ENCODE measurements at places on chromosomes 7 and 10.

- DNase-seq = no peak
- H3K4me1 ChIP-seq = peaks cover 14% of the 10 kb centered on the region
- no peak overlapping the region for H3K27ac ChIP-seq
Measured at GRCh38 chr10:43113201-43114087, 24.8 kb upstream of the CSGALNACT2 start.

DNA sequence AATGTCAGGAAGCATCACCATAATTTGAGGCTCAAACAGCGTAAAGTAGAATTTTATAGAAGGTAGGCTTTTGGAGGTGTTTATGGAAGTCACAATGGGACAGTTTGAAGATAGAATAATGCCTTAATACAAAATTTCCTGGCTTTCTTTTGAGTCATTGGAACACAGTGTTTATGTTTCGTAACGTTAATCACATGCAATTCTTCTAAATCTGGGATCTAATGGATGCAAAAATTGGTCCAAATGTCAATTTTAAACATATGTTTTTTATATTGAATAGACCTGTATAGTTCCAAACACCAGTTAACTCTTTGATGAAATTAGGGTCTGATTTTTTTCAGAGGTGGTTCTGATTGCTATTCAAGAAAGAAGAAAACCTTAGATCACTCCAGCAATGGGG is 86.5 kb upstream of the HPS1 start:
- no peak overlapping the region for H3K4me3 ChIP-seq

DNA sequence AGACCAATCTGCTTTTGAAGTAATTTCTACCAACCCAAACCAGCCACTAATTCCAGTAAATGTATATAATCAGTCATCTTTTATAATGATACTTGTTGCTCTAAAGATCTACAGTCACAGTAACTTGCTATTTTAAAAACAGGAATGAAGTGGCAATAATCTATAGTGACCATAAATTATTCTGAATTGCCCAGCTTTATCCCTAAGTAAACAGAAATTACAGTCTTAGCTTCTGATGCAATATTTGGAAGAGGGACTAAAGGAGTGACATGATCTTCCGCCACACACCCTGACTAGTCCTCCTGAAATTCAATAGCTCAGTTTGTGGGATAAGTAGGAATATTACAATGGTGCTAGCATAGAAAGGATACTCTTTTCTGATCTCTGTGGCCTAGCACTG is 96.1 kb downstream of the ATE1 start:
- no peak overlapping the region for H3K4me3 ChIP-seq
- H3K27me3 ChIP-seq = no peaks in the 10 kb centered on the region
- no peaks in the 10 kb centered on the region for H3K36me3 ChIP-seq
- no peak overlapping the region for H3K27ac ChIP-seq

DNA sequence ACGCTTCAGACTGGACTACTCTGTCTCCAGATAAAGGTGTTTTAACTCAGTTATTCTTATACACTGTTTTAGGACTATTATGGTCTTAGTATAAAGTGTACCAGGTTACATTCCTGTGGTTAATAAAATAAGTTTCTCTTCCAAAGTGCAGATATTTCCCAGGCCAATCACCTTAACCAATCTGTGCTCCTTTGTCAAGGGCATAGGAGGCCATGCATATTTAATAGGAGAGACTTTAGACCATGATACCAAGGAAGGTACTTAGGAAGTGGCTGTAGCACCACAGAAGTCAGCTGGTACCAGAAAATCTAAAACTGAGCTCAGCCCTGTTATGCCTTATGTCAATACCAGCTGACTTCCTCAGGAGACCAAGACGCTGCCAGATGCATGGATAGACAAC is 226.5 kb upstream of the TMEM72 start:
- H3K36me3 ChIP-seq = no peaks in the 10 kb centered on the region
- H3K27me3 ChIP-seq = no peaks in the 10 kb centered on the region
- H3K4me1 ChIP-seq = no peaks in the 10 kb centered on the region
- H3K27ac ChIP-seq = no peak overlapping the region
- H3K4me3 ChIP-seq = no peak overlapping the region

DNA sequence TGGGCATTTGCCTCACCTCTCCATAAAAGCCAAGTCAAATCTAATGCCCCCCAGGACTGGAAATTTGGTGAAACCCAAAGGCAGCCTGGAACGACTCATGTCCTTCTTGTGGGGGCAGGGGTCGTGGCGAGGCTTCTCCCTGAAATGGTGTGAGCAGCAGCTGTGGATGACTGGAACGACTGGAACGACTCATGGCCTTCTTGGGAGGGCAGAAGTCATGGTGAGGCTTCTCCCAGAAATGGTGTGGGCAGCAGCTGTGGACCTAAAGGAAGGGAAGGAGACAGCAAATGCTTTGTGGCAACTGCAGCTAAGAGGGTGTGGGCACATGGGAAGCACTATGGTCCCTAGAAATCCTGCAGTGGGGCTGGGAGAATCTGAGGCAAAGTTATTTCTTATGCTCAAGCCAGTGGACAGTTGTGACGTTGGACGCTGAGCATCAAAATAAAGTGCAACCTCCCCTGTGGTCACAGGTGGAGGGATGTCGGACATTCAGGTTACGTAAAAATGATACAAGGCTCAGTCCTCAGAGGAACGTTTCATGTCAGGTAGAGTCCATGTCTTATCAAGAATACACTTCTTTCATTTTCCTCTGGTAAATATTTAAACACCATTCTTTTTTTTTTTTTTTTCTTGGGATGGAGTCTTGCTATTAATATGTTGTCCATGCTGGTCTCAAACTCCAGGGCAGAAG is 107.0 kb upstream of the KIF5B start:
- no peaks in the 10 kb centered on the region for H3K4me1 ChIP-seq
- H3K27me3 ChIP-seq = no peaks in the 10 kb centered on the region
- H3K4me3 ChIP-seq = no peak overlapping the region
- no peaks in the 10 kb centered on the region for H3K36me3 ChIP-seq
- no peak for DNase-seq
- H3K27ac ChIP-seq = no peak overlapping the region
